Esophagus muscularis mucosa (tissue), 4 donors: ENCODE measurements at places on chromosomes 11 and 22. TPM values are rescaled to one million over a fixed set of nuclear protein-coding genes. Genes with fewer than 3 reads are reported as not detected.

DNA sequence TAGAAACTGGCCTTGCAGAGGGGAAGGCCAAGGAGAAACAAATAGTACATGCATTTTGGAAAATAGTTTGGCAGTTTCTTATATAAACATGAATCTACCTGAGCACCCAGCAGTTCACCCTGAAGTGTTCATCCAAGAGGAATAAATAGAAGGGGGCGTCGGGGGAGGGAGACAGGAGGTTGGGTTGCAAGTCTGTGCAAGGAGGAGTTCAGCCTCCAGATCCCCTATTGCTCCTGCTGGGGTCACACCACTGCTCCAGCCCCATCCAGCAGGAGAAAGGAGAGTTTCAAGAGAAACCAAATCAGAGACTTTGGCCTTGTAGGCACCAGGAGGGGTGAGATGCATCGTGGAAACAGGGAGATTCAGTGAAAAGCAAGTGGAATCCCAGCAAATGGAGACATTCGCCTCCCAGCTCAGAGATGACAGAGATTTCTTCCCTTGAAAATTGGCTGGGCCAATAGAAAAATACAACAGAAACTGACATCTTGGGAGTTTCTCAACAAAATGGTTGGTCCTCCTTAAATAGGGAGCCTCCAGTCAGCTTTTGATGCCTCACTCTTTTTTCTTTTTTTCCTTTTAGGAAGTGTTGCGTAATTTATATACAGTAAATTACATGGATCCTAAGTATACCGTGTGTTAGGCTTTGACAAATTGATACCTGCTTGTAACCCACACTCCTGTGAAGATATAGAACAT lies 34.1 kb downstream of the OTOG start:
- no peak for DNase-seq

GRCh38 chr11:132125988-132126871 lies 755.8 kb downstream of the NTM start:
- no peak for DNase-seq

DNA sequence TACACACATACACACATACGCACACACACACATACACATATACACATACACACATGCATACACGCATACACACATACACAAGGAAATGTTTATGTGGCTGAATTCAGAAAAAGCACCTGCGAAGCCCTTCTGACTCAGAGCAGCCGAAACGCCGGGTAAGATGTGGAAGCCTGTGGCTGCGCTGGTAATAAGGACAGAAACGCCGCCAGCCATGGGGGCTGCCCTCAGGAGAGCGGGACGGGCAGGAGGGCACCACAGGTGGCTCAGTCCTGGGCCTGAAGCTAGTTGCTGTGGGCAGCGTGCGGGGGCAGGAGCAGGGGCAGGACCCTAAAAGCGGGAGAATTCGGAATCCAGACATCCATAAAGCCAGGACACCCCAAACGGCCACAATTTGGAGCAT lies 378.3 kb downstream of the BRD1 start:
- DNase-seq, result no peak

DNA sequence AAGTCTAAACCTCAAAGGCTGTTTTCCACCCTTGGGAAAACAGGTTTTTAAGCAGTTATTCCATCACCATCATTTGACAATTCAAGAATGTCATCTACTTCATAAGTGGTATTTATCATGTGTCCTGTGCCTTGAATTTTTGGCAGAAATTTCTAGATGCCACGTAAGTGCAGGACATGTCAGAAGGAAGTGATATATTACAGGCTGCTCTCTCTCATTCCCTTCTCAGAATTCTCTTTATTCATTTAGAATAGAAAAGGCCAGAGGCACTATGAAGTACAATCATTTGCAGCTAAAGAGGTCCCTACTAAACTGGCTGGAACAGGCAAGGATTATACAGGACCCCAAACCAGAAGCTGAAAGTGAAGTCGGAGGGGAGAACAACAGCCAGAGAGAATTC lies 11.9 kb downstream of the RBFOX2 start:
- DNase-seq, result no peak

GRCh38 chr22:23751441-23751996 lies 607 bp upstream of the ZNF70 start:
- DNase-seq, result no peak

The KRTAP5-5 gene
- total RNA-seq, result not detected

The BID gene
- total RNA-seq, result 12.9 TPM
